ENCODE measurements at places on chromosomes 11 and 22.

GRCh38 chr11:84871116-84871515 lies 756.0 kb downstream of the DLG2 start:
- DNase-seq = no peak

DNA sequence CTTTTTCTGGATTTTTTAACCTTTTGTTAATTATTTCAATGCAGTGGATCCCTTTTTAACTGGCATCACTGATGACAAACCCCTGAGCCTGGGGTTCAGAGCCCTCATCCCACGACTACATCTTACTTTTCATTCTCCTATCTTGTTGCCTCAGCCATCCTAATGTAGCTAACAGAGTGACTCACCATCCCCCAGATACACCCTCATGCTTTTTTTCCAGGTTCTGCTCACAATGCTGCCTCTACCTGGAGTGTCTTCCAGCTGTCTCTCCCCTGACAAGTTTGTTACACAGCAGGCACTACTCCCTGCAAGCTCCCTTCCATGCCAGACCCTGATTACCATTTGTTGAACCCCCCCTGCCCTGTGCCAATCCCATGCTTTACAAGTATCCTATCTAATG lies 135.4 kb downstream of the NCAM1 start:
- no peak for DNase-seq

DNA sequence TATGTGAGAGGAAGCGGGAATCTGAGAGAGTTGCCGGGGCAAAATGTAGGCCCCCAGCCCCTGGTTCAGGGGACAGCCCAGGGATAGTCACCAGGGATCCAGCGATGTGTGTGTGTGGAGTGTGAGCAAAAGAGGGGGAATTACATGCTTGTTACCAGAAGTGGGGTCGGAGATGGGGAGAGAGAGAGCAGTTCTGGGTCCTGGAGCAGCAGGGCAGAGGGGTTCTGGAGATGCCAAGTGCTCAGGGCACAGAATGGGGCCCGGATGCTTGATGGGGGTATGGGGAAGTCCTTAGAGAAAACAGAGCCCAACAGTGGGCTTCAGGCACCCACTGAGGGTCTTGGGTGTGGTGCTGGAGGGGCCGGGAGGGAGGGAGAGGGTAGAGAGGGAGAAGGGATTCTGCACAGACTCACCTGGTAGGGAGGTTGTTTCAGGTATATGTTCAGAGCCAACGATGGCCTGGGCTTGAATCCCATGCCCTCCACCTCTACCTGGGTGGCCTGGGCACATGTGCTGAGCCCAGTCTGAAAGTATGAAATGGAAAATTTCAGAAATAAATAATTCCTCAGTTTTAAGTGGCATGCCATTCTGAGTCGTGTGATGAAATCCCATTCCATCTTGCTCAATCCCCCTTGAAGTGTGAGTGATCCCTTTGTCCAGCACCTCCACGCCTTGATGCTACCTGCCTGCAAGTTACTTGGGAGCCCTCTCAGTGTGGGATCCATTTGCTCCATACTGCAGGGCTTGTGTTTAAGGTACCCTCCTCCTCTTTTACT lies 12.4 kb downstream of the SMIM38 start:
- DNase-seq = no peak

DNA sequence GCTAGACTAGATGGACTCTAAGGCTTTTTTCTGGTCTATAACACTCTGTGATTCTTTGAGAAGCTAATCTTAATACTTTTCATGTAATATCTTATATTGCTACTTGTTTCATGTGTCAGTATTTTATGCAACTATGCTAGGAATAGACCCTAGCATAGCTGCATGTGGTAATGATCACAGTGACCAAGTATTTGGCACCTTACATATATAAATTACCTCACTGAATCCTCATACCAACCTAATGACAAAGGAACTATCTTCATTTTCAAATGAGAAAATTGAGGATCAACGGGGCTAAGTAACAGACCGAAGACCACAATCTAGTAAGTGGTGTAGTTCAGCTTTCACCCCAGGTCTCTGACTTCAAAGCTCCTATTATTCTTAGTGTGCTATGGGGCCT lies 327.3 kb upstream of the PITPNB start:
- DNase-seq = no peak

DNA sequence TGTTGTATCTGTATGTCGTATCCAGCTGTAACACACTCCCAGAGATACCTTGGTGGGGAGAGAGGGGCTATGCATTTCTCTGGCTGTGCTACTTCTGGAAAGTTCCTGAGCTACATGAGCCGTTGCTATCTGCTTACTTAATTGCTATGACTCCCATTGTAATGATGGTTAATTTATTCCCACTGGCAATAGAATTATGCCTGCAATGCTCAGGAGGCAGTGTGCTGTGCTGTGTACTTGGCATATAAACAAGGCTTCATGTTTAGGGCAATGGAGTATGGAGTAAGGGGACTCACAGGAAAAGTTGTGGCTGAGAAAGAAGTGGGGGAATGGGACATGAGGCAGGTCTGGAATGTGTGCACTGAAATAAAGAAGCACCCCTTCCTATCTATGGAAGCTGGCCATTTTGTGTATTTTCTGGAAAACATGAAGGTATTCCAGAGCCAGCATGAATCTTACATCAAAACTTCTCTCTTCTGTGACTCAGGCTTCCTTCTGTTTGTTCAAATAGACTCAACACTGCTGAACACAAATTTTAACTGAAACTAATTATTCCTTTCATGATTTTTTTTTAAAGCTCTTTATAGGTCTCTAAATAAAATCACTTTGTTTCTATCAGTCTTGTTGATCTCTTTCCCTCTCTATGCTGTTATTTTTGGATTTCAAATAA lies 40.6 kb downstream of the CD44 start:
- DNase-seq = no peak

GRCh38 chr11:118240999-118241763 lies 11.0 kb downstream of the MPZL3 start:
- DNase-seq = peak; percentile 96

DNA sequence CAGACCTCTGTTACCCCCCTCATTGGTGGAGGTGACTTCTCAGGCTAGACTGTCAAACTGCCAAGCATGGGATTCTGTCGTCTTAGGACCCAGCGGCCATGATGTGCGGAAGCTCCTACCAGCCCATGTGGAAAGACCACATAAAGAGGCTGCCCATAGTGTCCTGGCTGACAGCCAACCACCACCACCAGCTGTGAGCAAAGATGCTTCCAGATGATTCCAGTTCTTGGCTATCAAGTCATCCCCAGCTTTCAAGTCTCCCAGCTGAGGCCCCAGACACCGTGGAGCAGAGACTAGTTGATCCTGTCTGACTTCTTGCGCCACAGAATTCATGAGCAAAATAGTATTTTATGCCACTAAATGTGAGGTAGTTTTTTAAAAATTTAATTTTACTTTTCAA lies 32.9 kb downstream of the SCUBE1 start:
- no peak for DNase-seq

GRCh38 chr11:112748713-112749543 lies 212.3 kb upstream of the NCAM1 start:
- no peak for DNase-seq

GRCh38 chr11:88511006-88511405 lies 173.5 kb upstream of the CTSC start:
- DNase-seq = no peak

- DNase-seq = no peak
Measured at GRCh38 chr11:61973476-61974162, 6.2 kb upstream of the FTH1 start.

DNA sequence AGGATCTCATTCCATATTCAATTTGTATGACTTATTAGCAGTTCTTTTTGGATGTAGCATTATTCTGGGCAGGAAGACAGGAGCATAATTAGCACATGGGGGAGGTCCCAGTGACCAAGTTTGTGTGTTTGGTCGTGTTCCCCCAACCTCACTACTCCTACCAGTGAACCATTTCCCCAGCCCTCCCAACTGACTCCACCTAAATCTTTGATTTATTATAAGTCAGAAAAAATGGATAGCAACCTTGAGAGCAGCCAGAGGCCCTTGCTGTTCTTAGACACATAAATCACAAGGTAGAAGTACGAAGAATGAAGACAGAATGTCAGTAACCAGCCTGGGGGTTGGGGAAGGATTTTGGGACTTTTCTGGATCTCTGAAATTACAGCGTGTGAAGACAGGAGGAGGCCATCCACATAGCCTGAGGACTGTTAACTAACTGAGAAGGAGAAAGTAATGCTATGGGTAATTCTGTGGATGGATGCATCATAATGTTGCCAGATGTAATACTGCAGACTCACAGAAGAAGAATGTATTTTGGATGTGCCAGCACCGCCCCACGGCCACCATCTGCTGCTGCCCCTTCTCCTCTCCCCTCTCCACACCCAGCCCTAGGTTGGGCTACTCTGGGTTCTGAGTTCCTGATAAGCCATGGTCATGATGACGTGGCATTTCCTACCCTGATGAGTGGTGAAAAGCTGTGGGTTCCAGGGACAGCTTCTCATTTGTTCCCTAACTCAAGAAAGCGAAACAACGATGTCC lies 124.3 kb upstream of the TTC12 start:
- DNase-seq = no peak

DNA sequence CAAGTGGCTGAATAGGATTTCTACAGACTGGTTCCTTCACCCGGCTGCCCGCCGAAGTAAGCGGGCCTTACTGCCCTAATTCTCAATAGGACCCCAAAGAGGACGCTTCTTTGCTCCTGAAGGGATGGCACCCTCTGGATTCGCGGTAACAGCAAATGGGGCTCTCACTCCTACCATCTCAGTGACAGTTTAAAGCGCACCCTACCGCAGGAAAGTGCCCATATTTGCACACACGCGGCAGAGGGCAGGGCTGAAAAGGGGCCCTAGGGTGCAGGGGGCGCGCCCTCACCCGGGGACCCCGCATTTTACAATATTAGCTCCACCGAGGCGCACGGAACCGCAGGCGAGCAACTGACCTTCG lies 985 bp upstream of the UPB1 start:
- DNase-seq = no peak

- no peak for DNase-seq
Measured at GRCh38 chr11:17400048-17400775, 11.8 kb upstream of the KCNJ11 start.

GRCh38 chr11:58039589-58039988 lies 8.8 kb downstream of the OR6Q1 start:
- no peak for DNase-seq

DNA sequence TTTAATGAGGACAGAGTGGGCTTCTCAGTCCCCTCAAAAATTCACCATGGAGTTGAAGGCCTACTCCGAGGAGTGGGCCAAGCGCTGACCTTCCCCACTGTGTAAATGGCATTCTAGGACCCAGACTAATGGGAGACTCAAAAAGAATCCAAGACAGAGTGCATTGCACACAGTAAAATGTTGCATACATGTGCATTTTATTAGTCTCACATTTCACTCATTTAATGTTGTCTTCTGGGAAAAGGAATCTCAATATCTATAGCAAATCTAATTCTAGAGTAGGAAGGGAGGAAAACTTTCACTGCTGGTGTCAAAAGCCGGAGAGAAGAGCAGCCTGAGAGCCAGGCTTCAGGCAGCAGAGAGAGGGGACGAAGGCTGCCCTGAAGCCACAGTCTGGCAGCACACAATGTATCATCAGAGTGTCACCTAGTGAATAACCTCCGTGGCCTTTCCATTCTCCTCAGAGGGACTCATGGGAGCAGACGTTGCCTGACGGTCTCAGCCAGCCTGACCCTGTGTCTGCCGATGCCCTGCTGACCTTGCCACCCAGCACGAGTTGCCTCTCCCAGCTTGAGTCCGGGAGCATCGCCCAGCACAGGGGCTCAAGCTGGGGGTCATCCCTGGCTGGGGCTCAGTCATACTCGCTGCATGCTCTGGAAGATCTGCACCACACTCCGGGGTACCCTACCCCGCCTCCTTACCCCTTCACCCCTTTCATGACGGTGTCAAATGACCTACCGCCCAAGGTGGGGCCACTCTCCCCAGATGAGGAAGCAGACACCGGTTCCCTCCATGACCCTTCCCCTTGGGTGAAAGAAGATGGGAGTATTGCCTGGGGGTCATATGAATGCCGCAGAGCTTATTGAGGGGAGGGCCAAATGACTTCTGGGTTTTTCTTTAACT lies 12.9 kb upstream of the POU2AF3 start:
- DNase-seq = no peak

- no peak for DNase-seq
Measured at GRCh38 chr11:84524422-84525051, 1102.6 kb downstream of the DLG2 start.

DNA sequence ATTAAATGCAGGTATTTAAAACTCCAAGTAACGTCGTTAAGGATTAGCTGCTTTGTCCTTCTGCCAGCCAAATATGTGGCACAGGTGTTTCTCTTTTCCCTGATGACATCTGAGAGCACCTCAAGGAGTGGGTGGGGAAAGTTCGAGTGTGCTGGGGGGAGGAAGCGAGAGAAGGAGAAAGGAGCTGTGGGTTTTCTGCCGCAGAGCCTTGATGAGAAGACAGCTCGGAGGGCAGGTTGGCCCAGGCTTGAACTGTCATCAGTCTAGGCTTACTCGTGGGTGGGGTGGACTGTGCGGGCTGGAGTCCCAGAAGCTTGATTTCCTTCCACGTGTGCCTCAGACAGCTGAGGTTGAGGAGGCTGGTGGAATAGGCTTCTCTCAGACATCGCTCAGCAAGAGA lies 15.2 kb upstream of the SORL1-AS1 start:
- DNase-seq = peak; percentile 80

DNA sequence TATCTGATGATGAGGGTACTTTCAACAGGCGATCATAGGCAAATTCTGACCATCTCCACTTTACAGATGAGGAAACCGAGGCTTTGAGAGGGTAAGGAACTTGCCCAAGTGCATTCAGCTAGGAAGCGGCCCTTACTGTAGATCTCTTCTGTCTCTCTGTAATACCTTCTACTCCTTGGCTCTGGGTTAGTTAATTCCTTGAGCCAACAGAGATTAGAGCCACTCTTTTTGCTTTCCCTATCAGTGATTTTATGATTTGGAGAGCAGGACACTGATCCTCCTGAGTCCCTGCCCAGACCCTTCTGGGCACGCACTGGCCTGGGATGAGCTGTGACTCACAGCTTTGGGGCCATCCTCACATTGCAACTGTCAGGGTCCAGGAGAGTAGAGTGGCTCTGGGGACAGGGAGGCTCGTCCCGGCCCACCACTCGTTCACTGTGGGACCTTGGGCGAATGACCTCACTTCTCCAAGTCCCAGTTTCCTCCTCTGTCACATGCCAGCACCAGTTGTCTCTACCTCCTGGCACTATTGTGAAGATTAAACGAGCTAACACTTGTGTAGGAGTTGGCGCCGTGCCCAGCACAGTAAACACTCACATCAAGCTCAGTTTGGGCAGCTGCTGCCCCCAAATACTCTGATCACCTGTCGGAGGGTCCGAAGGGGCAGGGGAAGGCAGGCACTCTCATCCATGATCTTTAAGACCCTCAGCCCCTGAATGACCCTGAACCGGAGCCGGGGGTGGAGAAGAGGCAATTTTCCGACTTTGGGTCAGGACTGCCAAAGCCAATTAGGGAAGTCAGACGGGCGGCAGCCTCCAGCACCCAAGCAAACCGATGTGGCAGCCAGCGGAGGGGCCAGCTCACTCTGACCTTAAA lies 235.0 kb downstream of the MIAT start:
- no peak for DNase-seq

DNA sequence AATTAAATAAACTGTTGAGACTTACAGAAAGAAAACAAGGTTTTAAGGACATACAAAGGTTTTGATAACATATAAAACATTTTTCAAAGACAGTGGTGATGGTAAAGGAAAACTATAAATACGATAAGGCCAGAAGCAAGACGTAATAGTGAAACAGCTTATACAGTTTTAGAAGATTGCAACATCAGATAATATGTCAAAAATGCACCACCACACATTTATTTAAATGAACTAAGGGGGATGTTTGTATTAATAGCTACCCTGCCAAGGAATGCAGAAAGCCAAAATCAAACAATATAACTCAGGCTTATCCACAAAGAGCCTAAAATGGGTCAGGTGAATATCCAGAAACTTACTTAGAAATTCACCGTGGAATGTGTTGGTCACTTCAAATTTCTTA lies 981.6 kb upstream of the FAT3 start:
- DNase-seq = no peak

GRCh38 chr22:25748140-25748539 lies 6.2 kb downstream of the MYO18B start:
- DNase-seq = no peak
